ENCODE measurements at places on chromosomes 6 and 20. TPM values are rescaled to one million over a fixed set of nuclear protein-coding genes. Genes with fewer than 3 reads are reported as not detected.

SLC17A9 gene
- total RNA-seq, result 0.24 TPM

FNDC1 gene
- 10.5 TPM for total RNA-seq

DLL1 gene
- 0.35 TPM for total RNA-seq

LGSN gene
- not detected for total RNA-seq

FRK gene
- 1.1 TPM for total RNA-seq

PPIL6 gene
- 2.5 TPM for total RNA-seq

TCF15 gene
- 0.28 TPM for total RNA-seq

EYS gene
- total RNA-seq, result not detected

HLA-DPA1 gene
- total RNA-seq, result 1.2 TPM

IMPG1 gene
- not detected for total RNA-seq

SLC13A3 gene
- total RNA-seq, result 2.8 TPM

LY6G5C gene
- total RNA-seq, result 3.6 TPM

GPR6 gene
- total RNA-seq, result not detected

MTFR2 gene
- 1.7 TPM for total RNA-seq

OR12D3 gene
- total RNA-seq, result not detected

BCAS1 gene
- total RNA-seq, result not detected

MYH7B gene
- total RNA-seq, result 0.30 TPM

TASP1 gene
- total RNA-seq, result 12.1 TPM

TRIM31 gene
- total RNA-seq, result not detected

TGM3 gene
- not detected for total RNA-seq

Data from chondrocyte (in vitro differentiated cells).